Kidney capillary endothelial cell (primary cell): ENCODE measurements at places on chromosomes 4 and X.

DNA sequence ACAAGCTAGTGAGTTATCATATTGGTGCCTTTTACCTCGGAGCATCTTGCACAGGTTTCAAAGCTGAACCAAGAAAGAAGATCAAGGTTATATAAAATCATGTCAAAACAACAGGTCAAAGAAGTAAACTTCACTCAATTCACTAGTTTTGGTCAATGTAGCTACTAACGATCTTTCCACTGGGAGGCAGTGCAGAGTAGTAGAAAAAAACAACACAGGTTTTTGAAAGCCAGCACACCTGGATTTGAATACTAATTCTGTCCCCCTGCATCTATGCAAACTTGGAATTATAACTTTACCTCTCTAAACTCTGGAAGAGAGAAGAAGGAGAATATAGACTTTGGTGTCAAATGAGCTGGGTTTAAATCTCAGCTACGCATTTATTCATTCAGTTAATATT, 266.1 kb downstream of the GRIA3 start:
- peak; percentile 5 for DNase-seq

DNA sequence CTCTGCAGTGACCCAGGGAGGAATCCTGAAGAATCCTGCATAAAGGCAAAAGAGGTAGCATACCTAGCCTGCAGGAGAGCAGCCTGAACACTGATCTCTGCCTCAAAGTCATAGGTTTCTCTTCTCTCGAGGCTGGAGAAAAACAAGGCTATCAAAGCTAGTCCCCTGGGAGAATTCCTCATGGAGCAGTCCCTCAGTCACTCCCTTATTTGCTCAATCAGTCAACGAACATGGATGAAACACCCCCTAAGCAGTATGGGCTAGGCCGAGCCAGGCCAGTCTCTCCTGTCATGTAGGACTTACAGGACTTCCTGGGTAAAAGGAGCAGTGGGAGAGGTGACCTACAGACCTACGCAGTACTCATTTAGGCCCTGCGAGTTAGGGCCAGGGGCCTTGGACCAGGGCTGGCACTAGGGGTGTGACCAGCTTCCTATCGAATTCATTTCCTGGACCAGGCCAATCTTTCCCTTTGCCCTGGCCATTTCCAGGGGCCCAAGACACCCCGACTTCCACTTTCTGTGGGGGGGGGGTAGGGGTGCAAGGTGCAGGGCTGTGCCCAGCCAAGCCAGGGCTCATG, 164.1 kb downstream of the EFNB1 start:
- no peak for DNase-seq

DNA sequence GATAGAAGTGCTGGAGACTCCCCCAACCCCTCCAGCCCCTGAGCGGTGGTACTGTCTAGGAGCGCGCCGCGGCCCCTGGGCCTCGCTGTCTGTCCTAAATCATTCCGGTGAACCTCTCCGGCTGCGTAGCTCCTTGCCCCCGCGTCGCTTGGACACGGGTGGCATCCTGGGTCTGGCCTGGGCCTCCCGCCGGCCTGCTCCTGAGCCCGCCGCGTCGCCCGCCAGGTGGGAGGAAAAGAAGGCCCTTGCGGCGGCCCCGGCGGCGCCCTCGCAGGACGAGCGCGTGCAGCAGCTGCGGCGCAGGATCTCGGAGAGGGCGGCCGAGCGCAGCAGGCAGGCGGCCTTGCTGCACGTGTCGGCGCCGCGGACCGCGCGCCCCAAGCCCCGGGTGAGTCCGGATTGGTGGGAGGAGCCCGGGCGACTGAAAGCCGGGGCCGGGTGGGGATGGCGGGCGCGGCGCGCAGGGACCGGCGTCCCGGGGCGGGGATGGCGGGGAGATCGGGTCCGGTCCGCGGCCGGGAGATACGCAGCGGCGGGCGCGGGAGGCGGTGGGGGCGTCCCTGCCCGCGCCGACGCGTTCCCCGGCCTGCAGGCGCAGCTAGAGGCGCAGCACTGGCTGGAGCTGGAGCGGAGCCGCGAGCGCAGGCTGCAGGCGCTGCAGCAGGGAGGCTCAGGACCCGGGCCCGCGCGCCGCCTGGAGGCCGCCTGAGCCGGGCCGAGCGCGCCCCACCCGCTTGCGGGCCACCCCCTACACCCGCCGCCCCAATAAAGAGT, 6.5 kb upstream of the RNF4 start:
- DNase-seq: no peak

GRCh38 chr4:84912741-84913140, 53.7 kb downstream of the WDFY3 start:
- no peak for DNase-seq

GRCh38 chr4:77172336-77172735, 15.3 kb downstream of the CCNG2 start:
- DNase-seq: no peak

DNA sequence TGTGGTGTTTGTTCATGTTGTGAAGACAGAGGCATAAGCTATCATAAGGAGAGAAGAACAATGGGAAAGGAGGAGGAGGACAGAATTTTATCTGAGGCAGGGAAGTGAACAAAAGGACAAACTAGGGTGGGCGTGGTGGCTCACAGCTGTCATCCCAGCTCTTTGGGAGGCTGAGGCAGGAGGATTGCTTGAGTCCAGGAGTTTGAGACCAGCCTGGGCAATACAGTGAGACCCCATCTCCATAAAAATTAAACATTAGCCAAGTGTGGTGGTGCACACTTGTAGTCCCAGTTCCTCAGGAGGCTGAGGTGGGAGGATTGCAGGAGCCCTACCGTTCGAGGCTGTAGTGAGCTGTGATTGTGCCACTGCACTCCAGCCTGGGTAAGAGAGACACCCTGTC, 49.9 kb downstream of the TMEM154 start:
- no peak for DNase-seq

- no peak for DNase-seq
Observed at GRCh38 chr4:36281384-36282106, at the start of gene DTHD1. Gene DTHD1, plus strand, starts transcription at chr4:36281616. Its CDS starts 143 bp downstream, at chr4:36281759.

- DNase-seq: no peak
Observed at GRCh38 chrX:118420462-118420861, 74.6 kb downstream of the WDR44 start.
